ENCODE measurements at places on chromosomes 1 and 21. TPM values are rescaled to one million over a fixed set of nuclear protein-coding genes. Genes with fewer than 3 reads are reported as not detected.
A peak's percentile ranks its signal among the peaks of the same experiment; 100 is the strongest.

MR1 gene
- 45.0 TPM for total RNA-seq

GPR25 gene
- 0.32 TPM for total RNA-seq

SLC26A9 gene
- total RNA-seq = 21.7 TPM

DNA sequence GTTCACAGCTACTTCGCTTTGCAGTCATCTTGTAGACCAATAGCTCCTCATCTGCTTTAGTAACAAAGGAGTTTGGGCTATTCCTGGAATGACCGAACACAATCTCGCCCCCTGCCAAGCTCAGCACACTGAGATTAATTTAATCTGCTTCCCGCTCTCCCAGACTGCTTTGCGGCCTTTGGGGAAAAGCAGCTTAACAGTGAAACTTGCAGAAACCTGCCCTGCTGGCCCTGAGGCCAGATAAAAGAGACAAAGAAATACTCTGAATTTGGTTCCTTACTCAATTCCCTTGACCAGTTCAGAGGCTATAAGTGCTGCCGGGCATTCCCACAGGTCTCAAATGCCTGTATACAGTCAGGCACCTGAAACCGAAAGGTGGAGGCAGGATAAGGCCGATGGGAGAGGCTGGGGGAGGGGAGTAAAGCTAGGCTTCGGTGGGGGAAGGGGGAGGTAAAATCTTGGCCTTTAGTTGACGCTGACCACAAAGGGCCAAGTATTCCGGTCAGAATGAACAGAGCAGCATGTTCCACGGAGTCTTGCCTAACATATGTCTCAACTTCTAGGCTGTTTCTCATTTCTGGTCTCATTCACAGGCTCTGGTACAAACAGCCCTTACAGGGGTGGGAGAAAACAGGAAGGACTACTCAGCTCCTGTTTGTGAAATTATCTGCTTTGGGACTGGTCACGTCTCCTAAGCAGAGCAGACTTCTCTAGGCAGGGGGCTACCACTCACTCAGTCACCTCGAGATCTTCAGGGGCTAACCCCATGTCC is 17.7 kb upstream of the A3GALT2 start:
- no peaks in the 10 kb centered on the region for H3K27me3 ChIP-seq
- H3K27ac ChIP-seq = peak overlapping the region; percentile 90
- peaks cover 97% of the 10 kb centered on the region for H3K4me1 ChIP-seq
- H3K36me3 ChIP-seq = peaks cover 15% of the 10 kb centered on the region
- peak overlapping the region; percentile 6 for H3K4me3 ChIP-seq
- no peak for DNase-seq

- no peaks in the 10 kb centered on the region for H3K27me3 ChIP-seq
- DNase-seq = no peak
- H3K4me1 ChIP-seq = peaks cover 11% of the 10 kb centered on the region
- no peak overlapping the region for H3K27ac ChIP-seq
Observed at GRCh38 chr1:168836469-168836868, 107.5 kb upstream of the DPT start.

DNA sequence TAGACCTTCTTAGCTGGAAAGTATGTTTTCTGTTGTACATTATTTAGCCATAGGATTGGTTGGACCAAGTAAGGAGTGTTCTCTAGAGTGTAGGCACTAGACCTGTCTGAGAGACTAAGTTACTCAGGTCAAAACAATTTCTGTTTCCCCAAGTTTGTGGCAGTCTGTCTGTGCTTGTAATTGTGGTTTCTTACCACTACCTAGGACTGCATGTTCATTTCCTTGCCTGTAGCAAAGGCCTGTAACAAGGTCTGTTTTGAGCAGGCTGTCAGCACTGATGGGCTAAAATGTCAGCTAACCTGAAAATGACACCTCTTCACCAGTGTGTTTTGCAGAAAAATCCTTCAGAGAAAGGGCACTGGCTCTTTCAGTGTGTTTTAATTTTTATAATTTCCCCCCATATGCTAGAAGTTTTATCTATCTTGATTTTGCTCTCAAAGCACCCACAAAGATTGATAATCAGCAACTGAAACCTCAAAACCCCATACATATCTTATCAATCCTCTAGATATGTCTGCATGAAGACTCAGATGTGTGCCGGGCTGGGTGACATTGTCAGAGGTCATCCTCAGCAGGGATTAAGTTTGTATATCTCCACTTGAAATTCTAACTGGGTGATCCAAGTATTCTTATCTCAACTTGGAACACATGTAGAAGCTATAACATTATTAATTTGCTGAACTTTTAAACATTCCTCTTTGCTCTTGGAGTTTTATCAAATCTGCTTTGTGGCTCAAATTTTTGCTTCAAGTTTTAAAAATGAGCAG is 50.7 kb upstream of the ST6GALNAC3 start:
- H3K27ac ChIP-seq = no peak overlapping the region
- H3K4me1 ChIP-seq = no peaks in the 10 kb centered on the region
- no peak for DNase-seq
- H3K4me3 ChIP-seq = no peak overlapping the region
- H3K36me3 ChIP-seq = no peaks in the 10 kb centered on the region

DNA sequence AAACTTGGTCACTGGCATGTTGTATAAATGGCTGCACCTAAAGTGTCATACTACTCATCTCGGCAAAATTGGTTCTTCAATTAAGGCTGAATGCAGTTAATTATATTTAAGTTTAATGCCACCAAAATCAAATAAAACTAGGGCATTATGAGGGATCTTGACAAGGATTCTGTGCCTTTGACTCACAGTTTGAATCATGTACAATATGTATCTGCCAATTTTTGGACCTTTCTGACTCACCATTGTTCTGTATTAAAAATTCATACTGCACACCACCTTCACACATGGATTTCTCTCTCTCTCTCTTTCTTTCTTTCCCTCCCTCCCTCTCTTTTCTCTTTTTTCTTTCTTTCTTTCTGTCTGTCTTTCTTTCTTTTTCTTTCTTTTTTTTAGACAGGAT is 14.1 kb upstream of the STXBP3 start:
- H3K4me1 ChIP-seq = no peaks in the 10 kb centered on the region
- no peak overlapping the region for H3K27ac ChIP-seq
- H3K27me3 ChIP-seq = no peaks in the 10 kb centered on the region
- no peak overlapping the region for H3K4me3 ChIP-seq

- H3K4me3 ChIP-seq = no peak overlapping the region
- no peaks in the 10 kb centered on the region for H3K27me3 ChIP-seq
Observed at GRCh38 chr1:81409262-81409661, 391.5 kb upstream of the ADGRL2 start.

DNA sequence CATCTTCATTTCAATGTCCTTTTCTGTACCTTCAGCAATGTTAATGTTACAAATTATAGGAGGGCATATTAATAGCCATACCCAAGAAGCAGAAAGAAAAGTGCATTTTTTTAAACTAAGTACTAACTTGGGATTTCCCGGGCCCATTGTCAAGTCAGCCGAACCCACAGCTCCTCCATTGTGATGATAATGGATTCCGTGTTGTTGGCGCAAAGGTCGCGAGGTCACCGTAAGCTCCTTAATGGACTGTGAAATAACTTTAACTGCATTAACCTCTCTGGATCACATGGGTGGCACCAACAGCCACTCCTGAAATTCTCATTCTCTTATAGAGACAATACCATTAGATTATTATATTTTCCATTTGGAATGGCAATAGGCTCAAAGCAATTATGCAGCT is 250.6 kb upstream of the RRP15 start:
- no peak overlapping the region for H3K27ac ChIP-seq
- H3K36me3 ChIP-seq = no peaks in the 10 kb centered on the region
- H3K4me1 ChIP-seq = peaks cover 3% of the 10 kb centered on the region
- H3K27me3 ChIP-seq = no peaks in the 10 kb centered on the region
- DNase-seq = no peak
- H3K4me3 ChIP-seq = no peak overlapping the region

DNA sequence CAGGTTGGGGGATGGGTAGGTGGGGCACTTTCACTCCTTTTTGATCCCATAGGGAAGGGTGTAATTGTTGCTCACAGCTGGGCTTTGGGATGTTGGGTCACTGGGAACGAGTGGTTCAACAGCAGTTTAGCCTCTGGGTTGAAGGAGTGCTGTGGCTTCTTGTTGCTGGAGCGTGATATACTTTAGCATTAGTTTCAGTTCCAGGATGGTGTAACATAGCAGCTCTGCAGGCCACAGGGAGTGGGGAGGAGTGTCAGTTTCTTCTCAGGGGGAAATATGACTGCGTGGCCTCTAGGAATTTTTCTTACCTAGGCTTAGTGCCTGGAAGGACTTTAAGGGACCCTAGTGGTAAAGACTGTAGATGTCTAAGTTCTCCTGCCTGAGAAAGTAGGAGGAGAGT is 1105.3 kb upstream of the TMPRSS15 start:
- no peaks in the 10 kb centered on the region for H3K27me3 ChIP-seq
- no peak for DNase-seq
- H3K27ac ChIP-seq = no peak overlapping the region
- H3K36me3 ChIP-seq = no peaks in the 10 kb centered on the region
- no peak overlapping the region for H3K4me3 ChIP-seq

DNA sequence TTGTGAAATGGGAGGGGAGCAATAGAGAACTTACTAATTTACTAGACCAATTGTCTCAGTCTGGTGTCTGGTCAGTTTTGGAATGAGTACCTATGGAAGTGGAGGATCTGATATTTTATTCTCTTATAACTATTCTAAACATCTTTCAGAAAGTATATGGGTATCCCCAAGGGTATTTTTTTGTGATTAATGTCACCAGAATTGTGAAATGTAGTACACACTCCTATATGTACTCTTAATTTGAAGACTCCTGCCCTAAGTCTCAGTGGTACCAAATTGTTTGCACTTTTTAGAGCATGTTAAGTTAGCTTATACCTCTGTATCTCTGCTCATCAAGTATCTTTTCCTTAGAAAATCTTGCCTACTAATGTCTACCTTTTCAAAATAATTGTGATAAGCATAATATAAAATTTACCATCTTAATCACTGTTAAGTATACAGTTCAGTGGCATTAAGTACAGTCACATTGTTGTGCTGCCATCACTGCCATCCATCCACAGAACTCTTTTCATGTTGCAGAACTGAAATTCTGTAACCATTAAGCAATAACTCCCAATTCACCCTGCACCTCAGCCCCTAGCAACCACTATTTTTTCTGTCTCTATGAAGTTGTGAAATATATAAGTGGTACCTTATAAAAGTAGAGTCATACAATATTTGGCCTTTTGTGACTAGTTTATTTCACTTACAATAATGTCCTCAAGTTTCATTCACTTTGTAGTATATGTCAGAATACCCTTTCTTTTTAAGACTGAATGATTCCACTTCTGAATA is 40.5 kb downstream of the SLC30A7 start:
- H3K4me1 ChIP-seq = no peaks in the 10 kb centered on the region
- H3K27me3 ChIP-seq = no peaks in the 10 kb centered on the region
- H3K27ac ChIP-seq = no peak overlapping the region
- no peak for DNase-seq
- H3K4me3 ChIP-seq = no peak overlapping the region

- no peak for DNase-seq
- H3K4me1 ChIP-seq = no peaks in the 10 kb centered on the region
- H3K27me3 ChIP-seq = no peaks in the 10 kb centered on the region
Observed at GRCh38 chr1:46652321-46653100, 15.7 kb downstream of the ATPAF1 start.

DNA sequence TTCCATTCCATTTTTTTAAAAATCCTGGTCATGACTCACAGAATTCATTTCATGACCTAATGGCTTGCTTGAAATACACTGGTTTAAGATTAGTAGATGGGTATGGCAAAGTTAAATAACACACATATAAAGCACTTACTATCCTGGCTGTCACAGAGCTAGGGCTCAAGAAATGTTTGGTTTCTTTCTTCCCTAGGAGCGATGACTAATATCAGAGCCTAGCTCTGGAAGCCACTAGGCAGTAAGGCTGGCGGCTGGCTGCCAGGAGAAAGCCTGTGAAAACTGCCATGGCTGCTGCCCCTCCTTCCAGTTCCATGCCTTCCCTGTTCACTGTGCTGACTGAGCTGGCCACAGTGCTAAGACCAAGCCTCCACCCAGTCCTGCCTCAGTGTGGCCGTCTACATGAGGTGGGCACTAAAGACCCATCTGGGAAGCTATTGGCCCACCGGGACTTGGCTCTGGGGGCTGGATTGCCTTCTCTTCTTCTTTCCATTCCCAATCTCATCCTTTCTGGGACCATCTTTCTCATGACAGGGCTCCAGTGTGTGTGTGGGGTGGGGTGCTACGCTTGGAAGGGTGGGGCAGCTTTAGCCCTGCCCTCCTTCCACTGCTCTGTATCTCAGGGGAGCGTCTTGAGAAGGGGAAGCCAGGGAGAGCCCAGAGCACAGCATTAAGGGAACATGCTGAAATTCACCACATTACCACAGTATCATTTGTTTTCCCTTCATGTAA is 10.8 kb upstream of the ASCL5 start:
- H3K4me1 ChIP-seq = no peaks in the 10 kb centered on the region
- no peak overlapping the region for H3K4me3 ChIP-seq
- H3K27ac ChIP-seq = no peak overlapping the region
- peaks cover 40% of the 10 kb centered on the region for H3K36me3 ChIP-seq
- DNase-seq = no peak

DNA sequence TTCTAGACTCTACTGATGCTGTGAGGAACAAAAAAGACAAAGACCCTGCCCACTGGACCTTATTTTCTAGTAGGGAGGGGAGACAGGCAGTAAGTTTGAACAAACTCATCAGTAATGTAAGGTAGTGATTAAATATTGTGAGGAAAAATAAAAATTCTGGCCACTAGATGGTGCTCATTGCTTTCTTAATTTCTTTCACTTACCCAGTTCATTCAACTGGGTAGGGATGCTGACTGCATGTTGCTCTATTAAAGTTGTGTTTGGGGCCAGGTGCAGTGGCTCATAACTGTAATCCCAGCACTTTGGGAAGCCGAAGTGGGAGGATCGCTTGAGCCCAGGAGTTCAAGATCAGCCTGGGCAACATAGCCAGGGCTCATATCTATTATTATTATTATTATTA is 6.3 kb upstream of the KYAT3 start:
- no peak overlapping the region for H3K27ac ChIP-seq
- no peak for DNase-seq

- peaks cover 50% of the 10 kb centered on the region for H3K36me3 ChIP-seq
- H3K4me3 ChIP-seq = no peak overlapping the region
- H3K27ac ChIP-seq = peak overlapping the region; percentile 31
- H3K4me1 ChIP-seq = no peaks in the 10 kb centered on the region
- no peaks in the 10 kb centered on the region for H3K27me3 ChIP-seq
- no peak for DNase-seq
Observed at GRCh38 chr1:52424231-52424636, 19.8 kb downstream of the PRPF38A start.
